Astrocyte (in vitro differentiated cells and primary cell): ENCODE measurements at places on chromosomes 7 and 10. TPM values are rescaled to one million over a fixed set of nuclear protein-coding genes. Genes with fewer than 3 reads are reported as not detected.

DNA sequence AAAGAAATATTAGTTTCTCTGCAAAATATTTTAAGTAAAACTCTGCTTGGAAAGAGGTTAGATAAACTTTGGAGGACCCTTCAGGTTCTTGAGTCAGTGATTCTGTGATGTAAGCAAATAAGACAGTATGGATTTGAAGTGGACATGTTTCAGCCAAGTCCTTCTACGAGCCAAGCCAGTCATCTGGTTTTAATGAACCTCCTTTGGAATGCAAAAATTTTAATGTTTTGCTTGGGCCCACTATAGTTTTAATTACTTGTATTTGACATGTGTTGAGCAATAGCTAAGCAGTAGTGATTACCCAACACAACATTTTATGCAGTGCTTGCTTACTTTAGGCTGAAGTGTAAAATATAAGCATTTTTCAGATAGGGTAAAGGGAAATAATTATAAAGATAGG, 296.3 kb upstream of the SEMA3D start:
- H3K27me3 ChIP-seq, result no peaks in the 10 kb centered on the region
- no peaks in the 10 kb centered on the region for H3K36me3 ChIP-seq
- no peak overlapping the region for H3K4me3 ChIP-seq

- no peak overlapping the region for H3K27ac ChIP-seq
- no peaks in the 10 kb centered on the region for H3K4me1 ChIP-seq
- no peak for DNase-seq
These were observed 94.9 kb downstream of the SVOPL start for GRCh38 chr7:138606236-138606635.

DNA sequence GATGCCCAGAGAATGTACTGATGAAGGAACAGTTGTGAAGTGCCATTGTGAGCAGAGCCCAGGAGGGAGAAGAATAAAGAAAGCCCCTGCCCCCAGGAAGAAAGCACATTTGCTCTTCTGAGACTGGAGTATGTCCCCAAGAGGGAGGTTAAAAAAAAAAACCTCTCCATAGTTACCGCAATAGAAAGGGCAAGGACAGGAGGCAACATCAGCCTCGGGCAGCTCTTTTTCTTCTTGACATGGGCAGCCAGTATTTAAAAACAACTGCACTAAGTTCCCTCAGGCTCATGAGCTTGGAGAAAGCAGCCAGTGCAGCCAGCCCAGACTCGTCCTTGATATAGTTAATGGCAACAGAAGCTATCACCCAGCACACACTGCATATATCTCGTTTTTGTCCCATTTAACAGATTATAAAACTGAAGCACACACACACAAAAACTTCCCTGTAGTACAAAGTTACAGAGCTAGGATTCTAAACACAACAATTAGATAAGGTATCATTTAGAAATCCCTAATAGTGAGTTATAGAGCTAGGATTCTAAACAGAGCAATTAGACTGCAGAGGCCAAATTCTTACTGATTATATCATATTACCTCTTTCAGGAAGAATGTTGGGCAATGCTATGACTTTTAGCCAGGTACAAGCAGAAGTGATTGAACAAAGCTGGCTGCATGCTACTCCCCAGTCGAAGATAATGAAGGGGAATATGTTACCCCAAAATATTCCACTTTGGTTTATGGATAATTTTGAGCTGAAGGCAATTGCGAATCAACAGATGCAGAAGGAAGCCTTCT, 823.5 kb downstream of the GRID1 start:
- H3K27ac ChIP-seq, result no peak overlapping the region
- no peaks in the 10 kb centered on the region for H3K4me1 ChIP-seq
- no peak for DNase-seq
- no peaks in the 10 kb centered on the region for H3K36me3 ChIP-seq
- H3K4me3 ChIP-seq, result no peak overlapping the region

- H3K4me1 ChIP-seq, result peaks cover 4% of the 10 kb centered on the region
- no peaks in the 10 kb centered on the region for H3K27me3 ChIP-seq
- no peak overlapping the region for H3K27ac ChIP-seq
- no peak overlapping the region for H3K4me3 ChIP-seq
- no peaks in the 10 kb centered on the region for H3K36me3 ChIP-seq
These were observed 3.4 kb upstream of the SAMD8 start for GRCh38 chr10:75107756-75108683.

GRCh38 chr10:73773152-73773879, 8.5 kb upstream of the CHCHD1 start:
- H3K4me3 ChIP-seq, result peak overlapping the region; percentile 86
- H3K36me3 ChIP-seq, result peaks cover 41% of the 10 kb centered on the region
- H3K27ac ChIP-seq, result peak overlapping the region; percentile 90
- DNase-seq, result no peak

- no peaks in the 10 kb centered on the region for H3K36me3 ChIP-seq
- no peak overlapping the region for H3K27ac ChIP-seq
- no peaks in the 10 kb centered on the region for H3K27me3 ChIP-seq
- H3K4me1 ChIP-seq, result no peaks in the 10 kb centered on the region
These were observed 28.0 kb upstream of the MCU start for GRCh38 chr10:72663971-72664370.

DNA sequence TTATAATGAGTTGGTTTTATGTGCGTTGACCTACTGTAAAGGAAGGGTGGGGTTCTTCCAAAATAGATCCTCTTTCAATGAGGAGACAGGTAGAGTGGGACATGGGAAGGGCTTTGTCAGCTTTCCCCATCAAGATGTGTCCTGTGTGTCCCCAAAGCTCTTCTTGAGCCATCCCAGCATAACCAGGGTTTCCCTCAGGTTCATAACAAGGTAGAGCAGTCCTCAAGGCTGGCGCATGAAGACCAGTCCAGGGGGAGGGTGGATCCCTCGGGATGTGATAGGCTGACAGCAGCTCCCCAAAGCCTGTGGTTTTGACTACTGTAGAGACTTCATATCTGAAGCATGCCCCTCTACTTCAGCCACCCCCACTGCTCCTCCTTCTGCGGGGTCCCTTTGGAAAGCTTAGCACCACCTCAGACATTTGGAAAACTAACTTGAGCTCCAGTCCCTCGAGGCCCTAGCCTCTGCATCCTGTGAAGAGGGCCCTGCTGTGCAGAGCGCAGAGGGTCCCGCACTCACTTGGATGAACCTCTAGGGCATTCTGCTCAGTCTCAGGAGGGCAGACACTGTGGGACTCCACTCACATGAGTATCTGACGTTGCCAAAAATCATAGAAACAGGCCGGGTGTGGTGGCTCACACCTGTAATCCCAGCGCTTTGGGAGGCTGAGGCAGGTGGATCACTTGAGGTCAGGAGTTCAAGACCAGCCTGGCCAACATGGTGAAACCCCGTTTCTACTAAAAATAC, 1.1 kb upstream of the GIMAP8 start:
- H3K36me3 ChIP-seq, result no peaks in the 10 kb centered on the region
- H3K27me3 ChIP-seq, result peaks cover 4% of the 10 kb centered on the region
- no peaks in the 10 kb centered on the region for H3K4me1 ChIP-seq
- no peak overlapping the region for H3K27ac ChIP-seq
- H3K4me3 ChIP-seq, result no peak overlapping the region
- no peak for DNase-seq

DNA sequence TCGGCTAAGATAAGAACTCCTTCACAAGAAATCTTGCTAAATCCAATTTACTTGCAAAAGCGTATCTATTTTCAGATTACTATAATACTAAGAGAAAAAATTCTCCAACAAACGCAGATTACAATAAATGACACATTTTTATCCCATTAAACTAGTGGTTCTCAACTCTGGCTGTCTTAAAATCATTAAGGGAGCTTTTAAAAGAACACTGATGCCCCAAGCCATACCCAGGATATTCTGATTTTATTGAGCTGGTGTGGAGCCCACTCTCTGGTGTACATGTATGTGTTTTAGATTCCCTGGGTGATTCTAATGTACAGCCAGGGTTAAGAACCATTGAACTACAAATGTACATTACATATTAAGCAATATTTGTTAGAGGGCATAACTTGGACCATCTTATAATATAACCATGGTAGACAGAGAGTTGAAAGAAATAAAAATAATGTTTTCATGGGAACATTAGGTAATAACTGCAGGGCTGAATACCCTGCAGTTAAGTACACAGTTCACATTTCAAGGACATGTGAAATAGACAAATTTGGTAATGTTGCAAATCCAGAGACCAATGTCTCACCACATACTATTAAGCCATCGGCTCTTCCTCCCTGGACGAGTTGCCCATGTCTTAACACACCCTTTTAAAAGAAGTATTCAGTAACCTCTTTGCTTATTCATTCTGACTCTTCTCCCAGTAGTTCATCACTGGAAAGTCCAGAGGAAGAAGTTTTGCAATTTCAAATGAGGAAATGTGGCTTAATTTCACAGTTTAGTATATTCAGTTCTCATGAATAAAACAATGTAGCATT, 6.2 kb downstream of the GSAP start:
- H3K36me3 ChIP-seq, result no peaks in the 10 kb centered on the region
- no peaks in the 10 kb centered on the region for H3K27me3 ChIP-seq
- peak overlapping the region; percentile 54 for H3K27ac ChIP-seq
- H3K4me3 ChIP-seq, result no peak overlapping the region

- no peaks in the 10 kb centered on the region for H3K27me3 ChIP-seq
- no peaks in the 10 kb centered on the region for H3K36me3 ChIP-seq
These were observed 140.1 kb upstream of the ZNF92 start for GRCh38 chr7:65233409-65234034.

- H3K27me3 ChIP-seq, result no peaks in the 10 kb centered on the region
- H3K27ac ChIP-seq, result peak overlapping the region; percentile 86
- peaks cover 10% of the 10 kb centered on the region for H3K4me1 ChIP-seq
- DNase-seq, result peak; percentile 16
- H3K4me3 ChIP-seq, result peak overlapping the region; percentile 49
These were observed 44.0 kb downstream of the LDB3 start for GRCh38 chr10:86712317-86712707.

HOGA1 gene
- 0.23 and 0.31 TPM in 2 replicates for total RNA-seq

- H3K27ac ChIP-seq, result peak overlapping the region; percentile 52
- peaks cover 3% of the 10 kb centered on the region for H3K27me3 ChIP-seq
These were observed 29.6 kb downstream of the SKIDA1 start for GRCh38 chr10:21495752-21496342.

SPDYE5 gene
- not detected in 2 replicates for total RNA-seq

- no peaks in the 10 kb centered on the region for H3K4me1 ChIP-seq
- no peak for DNase-seq
- no peaks in the 10 kb centered on the region for H3K27me3 ChIP-seq
These were observed 57.7 kb upstream of the SPOCK2 start for GRCh38 chr10:72146071-72146470.

- H3K36me3 ChIP-seq, result no peaks in the 10 kb centered on the region
- H3K27ac ChIP-seq, result no peak overlapping the region
- no peak overlapping the region for H3K4me3 ChIP-seq
- no peaks in the 10 kb centered on the region for H3K27me3 ChIP-seq
- no peaks in the 10 kb centered on the region for H3K4me1 ChIP-seq
These were observed 141.5 kb upstream of the DKK1 start for GRCh38 chr10:52172581-52172980.

CPN1 gene
- not detected in 2 replicates for total RNA-seq
